IMR-90 (cell line): ENCODE measurements at places on chromosomes 11 and 22.
A peak's percentile ranks its signal among the peaks of the same experiment; 100 is the strongest.

DNA sequence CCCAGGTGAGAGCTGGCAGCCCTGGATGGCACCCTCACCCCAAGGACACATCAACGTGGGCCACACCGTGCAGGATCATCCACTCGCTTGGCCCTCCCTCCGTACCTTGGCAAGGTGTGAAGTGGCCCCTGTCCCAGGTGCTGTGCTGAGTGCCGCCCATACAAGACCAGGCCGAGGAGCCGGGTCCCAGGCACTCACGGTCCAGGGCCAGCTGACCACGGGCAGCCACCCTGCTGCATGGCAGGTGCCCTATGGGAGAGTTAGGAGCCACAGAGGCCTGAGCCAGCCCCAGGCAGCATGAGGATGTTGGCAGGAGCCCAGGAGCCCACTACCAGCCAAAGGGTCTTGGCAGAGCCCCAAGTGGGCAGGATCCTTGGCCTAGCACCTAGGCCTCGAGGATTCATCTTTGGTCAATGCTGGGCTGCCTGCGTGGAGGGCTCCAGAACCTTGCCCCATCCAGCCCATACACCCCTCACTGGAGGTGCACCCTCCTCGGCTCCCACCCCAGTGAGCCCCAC lies 19.6 kb downstream of the RTN4R start:
- DNase-seq, result no peak

GRCh38 chr11:115874843-115875242 lies 370.6 kb upstream of the CADM1 start:
- no peak for DNase-seq

DNA sequence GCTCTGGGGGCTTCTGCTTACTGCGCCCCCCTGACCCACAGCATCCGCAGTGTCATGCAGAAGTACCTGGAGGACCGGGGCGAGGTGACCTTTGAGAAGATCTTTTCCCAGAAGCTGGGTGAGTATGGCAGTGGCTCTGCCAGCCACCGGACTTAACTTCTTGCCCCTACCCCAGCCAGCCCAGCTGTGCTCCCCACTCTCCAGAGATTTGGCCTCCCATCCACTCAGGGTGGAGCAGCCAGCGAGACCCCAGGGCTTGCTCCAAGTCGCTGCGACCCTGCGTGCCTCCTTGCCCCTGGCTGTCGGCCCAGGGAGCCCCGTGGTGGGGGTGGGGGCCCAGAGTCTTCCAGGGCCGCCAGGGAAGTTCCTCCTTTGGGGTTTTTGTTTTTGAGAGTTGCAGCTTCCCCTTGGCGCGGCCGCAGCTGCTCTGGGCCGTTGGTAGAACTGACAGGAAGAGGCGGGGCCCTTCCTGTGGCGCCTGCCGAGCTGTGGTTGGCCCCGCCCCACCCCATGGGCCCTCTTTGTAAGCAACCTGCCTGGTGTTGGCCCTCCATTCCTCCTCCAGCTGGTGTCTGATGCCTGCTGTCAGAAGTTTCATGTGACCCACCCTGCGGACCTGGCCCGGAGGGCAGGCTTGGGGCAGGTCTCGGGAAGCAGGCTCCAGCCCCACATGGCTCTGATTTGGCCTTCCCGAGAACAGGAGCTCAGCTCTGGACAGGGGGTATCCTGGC lies 11.1 kb downstream of the GRK2 start:
- peak; percentile 64 for DNase-seq

DNA sequence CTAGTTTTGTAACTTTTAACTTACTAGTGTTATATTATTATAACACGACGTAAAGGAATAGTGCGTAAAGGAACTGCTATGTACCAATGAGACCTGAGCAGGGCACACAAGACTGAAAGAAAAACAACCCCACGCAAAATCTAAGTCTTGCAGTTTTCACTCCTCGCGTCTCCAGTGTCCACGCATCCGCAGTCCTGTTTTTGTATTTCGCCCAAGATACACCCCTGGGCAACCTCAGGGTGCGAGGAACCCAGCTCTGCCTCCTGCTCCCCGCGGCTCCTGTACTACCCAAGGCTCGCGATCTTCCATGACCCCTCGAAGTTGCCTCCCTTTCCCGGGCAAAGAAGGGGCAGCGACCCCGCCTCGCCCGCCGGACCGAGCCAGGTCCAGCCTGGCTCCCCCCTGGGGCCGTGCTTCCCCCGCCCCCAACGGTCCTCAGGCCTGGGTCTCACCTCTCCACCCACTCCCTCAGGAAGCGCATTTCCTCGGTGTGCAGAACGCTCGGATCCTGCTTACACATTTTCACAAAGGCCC lies 393 bp downstream of the ST13 start:
- peak; percentile 18 for DNase-seq

DNA sequence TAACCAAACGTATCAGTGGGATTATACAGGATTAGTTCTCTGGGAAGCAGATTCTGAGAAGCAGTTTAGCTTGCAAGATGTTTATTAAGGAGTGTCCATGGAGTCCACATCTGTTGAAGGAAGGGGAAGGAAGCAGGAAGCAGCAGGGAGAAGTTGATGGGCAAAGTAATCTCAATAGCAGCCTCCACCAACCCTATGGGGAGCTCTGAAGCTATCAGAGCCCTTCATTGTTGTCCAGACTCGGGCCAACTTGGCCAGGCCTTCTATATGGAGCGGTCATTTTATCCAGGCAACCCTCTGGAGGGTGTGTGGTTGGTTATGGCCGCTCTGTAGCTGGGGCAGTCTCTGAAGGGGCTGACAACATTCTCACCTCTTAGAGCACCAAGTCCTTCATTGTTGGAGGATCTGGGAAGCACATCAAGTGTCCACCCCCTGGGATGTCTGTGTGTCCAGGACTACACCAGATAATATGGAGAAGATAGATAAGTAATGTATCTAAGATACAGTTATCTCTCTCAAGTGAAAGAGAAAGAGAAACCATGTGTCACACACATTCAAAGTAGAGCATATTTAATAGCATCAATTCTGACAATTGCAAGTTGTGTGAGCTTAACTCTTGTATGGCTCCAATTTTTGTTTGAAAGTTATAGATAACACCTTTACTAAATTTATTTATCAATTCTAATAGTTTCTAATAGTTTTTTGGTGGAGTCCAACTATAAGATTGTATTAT lies 101.7 kb upstream of the TRIM77 start:
- no peak for DNase-seq

GRCh38 chr22:23137905-23138561 lies 3.8 kb downstream of the RSPH14 start:
- DNase-seq, result no peak

DNA sequence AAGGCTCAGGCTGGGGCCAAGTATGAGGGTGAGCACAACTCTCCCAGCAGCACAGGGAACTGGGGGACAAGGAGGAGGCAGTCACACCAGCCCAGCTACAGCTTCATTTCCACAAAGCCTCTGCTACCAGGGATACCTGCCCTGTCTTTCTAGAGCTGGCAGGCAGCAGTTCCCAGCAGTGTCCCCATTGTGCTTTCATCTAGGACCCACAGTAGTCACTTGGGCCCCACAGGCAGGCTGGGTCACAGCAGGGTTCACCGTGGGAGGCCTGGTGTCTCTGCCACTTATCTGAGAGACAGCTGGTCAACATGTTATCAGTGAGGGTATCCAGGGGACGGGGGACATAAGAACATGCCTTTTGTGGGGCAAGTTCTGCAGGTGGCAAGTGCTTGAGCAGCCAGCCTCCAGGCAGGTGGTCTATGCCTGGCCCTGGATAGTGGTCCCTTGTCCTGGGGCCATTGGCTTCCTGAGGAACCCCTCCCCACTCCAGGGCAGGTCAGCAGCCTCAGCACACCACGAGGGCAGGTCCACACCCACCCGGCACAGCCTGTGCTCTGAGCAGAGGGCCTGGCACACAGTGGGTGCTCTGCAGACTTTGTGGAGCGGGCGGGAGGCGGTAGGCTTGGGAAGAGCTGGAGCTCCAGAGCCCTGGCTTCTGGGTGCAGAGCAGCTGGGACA lies 29.9 kb downstream of the GNAZ start:
- DNase-seq, result no peak

- peak; percentile 97 for DNase-seq
These were observed 437.3 kb upstream of the CADM1 start for GRCh38 chr11:115941481-115941993.

DNA sequence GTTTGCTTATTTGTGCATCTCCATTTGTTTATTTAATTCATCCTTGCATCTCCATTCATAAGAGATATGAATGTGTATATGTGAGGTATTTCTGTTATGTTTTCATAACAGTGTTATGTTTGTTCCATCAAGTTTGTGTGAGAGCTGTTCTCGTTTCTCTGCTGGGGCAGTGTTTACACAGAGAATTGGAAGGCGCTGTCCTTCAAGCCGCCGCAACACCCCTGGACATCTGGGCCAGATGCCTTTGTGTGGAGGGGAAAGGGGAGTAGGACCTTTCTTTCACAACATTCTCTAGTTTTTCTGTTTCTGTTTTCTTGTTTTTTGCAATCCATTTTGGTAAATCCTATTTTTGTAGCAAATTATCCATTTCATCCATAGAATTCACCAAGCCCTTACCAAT lies 7.0 kb upstream of the TM7SF2 start:
- DNase-seq, result no peak

DNA sequence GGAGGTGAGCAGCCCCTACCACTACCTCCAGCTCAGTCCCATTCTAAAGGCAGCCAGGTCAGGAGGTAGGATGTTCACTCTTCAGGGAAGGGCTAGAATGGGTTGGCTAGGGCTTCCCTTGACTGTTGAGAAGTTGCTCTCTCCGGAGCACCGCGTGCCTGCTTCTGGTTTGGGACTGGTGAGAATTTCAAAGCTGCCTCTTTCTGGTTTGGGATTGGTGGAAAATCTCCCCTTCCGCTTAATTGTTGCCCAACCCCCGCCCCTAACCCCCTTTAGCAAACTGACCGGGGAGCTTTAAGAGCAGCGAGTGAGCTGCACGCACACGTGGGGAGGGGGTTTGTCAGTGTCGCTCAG lies 686 bp downstream of the USP2 start:
- DNase-seq, result no peak

DNA sequence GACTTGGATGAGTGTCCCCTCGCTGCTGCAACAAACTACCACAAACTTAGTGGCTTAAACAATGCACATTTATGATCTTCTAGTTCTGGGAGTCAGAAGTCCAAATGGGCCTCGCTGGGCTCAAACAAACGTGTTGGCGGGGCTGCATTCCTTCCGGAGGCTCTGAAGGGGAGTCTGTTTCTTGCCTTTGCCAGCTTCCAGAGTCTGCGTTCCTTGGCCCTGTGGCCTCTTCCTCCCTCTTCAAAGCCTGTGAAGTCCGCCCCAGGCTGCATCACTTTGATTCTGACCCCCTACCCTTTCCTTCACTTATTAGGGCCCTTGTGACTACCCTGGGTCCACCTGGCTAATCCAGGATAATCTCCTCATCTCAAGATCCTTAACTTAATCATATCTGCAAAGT lies 80.3 kb upstream of the NECTIN1 start:
- no peak for DNase-seq

DNA sequence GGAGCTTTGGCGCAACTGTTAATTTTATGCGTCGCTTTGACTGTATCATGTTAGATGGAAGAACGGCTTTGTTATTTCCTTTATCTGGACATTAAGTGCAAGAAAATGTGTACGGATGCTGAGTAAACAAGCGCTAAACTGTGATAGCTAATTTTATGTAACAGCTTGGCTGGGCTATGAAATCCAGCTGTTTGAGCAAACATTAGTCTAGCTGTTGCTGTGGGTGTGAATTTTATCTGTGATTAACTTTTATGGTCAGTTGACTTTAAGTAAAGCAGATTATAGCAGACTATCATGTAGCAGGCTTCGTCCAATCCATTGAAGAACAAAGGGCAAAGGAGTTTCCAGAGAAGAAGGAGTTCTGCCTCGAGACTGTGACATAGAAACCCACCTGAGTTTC lies 14.0 kb downstream of the OR8A1 start:
- no peak for DNase-seq

DNA sequence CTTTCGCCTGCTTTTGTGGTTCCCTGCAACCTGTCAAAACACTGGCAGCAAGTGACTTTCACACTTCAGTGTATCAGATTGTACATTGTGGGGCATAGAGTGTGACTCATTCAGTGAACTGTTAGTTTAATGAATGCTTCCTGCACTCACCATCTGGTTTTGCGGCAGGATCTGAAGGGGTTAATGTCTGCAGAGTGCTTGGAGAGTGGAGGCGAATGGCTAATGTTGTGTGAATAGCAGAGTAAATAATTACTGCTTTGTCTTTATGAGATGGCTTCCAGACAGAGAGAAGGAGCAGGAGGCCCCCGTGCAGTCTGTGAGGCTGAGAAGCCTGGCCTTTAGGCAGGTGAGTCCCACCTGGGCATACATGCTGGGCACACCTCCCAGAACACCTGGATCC lies 454.3 kb upstream of the KIRREL3 start:
- DNase-seq, result no peak

GRCh38 chr11:118144301-118145268 lies 8.0 kb downstream of the SCN4B start:
- DNase-seq, result no peak

GRCh38 chr11:12799334-12799835 lies 125.2 kb downstream of the TEAD1 start:
- no peak for DNase-seq

DNA sequence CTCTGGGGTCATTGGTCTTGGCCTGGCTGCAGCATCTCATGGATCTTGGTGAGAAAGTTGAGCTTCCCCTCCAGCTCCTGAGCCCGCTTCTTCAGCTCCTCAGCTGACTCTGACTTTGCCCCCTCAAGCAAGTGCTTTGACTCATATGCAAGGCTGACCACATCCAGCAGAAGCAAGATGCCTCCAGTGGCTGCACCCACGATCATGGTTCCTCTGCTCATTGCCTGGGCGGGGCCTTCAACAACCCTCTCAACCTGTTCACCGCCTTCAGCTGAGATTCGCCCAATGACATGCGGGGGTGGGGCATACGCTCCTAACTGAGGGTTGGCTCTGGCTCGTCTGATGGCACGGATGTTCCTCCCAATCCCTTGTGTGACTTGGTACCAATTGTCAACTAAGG lies 11.9 kb downstream of the APOL2 start:
- DNase-seq, result no peak

DNA sequence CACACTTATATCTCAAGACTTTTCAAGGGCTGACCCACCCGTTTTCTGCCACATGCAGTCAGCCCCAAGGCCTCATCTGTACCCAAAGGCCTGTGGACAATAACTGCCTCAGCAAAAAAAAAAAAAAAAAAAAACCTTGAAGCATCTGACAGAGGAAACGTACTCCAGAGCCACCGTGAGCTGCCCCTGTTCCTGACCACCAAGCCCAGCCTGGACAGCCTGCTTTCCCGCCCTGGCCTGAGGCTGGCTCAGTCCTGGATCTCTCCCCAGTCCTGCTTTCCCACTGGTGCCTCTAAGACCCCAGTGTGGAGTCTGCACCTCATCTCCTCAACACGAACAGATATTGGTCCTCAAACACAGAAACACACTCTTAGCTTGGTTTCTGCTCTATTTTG lies 66.5 kb downstream of the SLC35F2 start:
- no peak for DNase-seq

- DNase-seq, result peak; percentile 21
These were observed 12.6 kb downstream of the PRSS23 start for GRCh38 chr11:86812981-86813380.

GRCh38 chr22:38353701-38354100 lies 36.5 kb upstream of the CSNK1E start:
- DNase-seq, result no peak
